HAP-1 (cell line): ENCODE measurements at places on chromosomes 6 and 20.

DNA sequence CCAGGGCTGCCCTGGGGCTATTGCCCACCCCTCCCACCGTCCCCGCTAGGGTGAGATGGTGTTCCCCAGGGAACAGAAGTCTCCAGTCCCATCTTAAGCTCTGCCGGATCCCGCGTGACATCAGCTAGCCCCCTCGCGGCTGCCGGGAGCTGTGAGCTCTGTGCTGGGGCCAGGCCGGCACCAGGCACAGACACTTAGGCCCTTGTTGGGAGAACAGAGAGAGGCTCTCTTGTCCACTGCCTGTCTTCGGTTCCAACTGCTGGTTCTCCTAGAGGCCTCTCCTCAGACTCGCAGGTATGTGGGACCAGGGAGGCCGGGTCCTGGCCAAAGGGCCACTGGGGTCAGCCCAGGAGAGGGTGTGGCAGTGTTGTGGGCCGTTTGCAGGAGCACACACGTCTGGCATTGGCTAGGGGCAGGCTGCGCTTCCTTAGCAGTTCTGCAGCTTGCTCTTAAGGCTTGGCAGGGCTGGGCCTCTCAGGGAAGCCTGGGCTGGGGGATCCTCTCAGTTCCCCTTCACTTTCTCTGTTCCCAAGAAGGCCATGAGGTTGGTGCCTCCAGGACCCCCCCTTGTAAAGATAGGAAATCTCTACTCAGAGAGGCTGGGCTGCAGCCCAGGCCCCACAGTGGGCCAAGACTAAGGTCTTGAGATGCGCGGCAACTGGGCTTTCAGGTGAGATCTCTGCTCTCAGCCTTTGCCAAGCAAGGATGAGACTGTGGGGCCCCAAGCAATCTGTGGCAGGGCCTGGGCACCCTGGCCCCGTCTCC, 6.3 kb downstream of the SGK2 start:
- DNase-seq, result no peak

DNA sequence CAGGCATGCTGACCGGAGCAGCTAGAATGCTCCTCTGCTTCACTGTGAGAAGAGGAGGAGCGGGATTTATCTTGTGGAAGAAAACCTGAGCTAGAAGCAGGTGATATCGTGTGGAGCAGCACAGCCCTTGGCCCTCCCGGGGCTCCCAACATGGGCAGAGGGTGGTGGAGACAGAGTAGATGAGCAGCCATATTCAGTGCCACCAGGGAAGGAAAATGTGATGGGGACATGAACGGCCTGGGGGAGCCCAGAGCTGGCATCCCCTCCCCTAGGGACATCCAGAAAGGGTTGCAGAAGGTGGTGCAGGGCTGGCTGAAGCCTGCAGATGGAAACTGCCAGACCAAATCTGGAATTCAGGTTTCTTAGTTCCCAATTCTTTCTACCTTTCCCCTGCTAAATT, 24.9 kb upstream of the TBXT start:
- DNase-seq, result no peak

GRCh38 chr6:158016571-158017383, 35.1 kb downstream of the SYNJ2 start:
- DNase-seq, result no peak

- no peak for DNase-seq
Observed at GRCh38 chr20:9043364-9043763, 25.5 kb upstream of the PLCB4 start.

DNA sequence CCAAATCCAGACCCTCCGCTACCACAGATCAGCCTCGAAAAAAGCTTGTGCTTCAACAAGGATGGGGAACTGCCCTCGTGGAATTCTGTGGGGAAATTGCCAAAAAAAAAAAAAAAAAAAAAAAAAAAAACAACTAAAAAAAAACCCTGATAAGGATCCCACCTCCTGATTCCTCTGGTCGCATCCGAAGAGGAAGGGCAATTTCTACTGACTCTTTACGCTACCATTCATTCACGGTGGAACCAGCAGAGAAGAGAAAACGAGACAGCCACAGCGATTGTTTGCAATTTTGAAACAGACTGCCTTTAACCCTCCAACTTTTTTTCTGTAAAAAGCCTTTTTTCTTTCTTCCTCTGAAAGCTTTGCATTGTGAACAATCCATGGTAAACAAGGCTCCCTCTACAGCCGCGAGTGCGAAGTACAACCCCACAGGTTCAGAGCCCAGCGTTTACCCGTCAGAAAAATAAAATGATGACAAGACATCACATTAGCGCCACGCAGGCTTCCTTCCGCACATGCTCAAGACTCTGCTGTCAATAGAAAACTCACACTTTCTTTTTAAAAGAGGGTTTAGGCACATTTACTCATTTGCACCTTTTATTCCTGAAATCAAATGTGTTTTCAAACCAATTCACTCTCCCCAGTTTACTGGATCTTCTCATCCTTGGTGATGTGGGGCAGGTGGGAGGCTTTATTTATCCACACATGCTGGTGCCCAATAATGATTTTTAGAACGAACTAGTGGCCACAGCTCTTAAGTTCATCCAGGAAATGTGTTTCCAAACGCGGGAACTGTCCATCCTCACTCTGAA, 100.0 kb downstream of the NOL4L start:
- DNase-seq, result peak; percentile 80
